ENCODE measurements at places on chromosomes 5 and 9.

DNA sequence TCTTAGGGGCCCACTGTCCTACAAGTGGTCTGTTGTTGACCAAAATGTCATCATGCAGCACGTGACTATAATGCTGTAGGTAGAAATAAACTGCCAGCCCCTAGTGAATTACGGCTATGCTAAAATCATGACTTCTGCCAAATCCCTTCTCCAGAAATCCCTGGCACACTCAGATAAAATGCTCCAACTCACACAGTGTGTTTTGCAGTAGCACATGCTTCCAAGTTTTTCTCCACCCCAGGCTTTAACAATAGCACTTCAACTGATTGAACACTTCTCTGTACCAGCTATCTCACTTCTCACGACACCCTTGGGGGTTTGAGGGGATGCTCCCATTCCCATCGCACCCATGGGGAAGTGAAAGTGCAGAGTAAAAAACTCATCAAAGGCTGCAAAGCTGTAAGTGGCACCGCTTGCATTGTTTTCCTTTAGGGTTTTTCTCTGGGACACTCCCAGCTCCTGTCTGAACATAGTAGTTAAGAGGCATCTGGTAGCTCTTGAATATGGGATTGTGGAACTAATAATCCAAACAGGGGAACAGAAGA is 151.0 kb upstream of the SLC24A2 start:
- DNase-seq: no peak

- no peak for DNase-seq
Observed at GRCh38 chr5:180334751-180335613, 18.2 kb downstream of the GFPT2 start.

DNA sequence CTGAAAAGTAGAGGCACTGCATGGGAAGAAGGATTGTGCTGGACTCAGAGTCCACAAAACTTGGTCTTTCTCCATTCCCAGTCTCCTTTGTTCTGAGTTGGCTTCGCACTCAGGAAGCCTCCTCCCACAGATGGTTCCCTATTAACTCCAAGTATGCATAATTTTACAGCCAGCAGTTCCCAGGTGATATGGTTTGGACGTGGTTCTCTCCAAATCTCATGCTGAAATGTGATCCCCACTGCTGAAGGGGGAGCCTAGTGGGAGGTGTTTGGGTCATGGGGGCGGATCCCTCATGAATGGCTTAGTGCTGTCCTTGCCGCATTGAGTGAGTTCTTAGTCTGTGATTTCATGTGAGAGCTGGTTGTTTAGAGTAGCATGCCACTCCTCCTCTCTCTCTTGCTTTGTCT is 86.6 kb downstream of the FEM1C start:
- DNase-seq: no peak

- no peak for DNase-seq
Observed at GRCh38 chr5:112480501-112480900, 61.4 kb upstream of the EPB41L4A start.

DNA sequence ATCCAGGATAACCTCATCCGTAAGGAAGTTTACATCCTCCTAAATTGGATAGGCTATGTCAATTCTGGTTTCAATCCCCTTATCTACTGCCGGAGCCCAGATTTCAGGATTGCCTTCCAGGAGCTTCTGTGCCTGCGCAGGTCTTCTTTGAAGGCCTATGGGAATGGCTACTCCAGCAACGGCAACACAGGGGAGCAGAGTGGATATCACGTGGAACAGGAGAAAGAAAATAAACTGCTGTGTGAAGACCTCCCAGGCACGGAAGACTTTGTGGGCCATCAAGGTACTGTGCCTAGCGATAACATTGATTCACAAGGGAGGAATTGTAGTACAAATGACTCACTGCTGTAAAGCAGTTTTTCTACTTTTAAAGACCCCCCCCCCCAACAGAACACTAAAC is 1.3 kb downstream of the ADRB2 start:
- DNase-seq: no peak

DNA sequence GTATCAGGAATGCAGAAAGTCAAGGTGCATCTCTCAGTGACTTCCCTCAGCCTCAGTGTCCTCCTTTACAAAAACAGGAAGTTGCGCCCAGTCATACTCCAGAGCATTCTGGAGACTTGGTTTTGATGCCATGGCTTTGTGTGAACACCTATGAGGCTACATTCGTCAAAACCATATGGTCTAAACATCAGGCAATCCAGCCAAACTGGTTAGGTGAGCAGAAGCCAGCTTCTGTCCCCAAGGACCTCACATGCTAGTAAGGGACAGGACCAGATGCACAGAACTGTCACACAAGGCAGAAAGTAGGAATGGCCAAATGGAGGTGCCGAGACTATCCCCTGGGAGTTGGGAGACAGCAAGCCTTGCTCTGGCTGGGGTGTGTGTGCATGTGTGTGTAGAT is 217.2 kb downstream of the MELK start:
- DNase-seq: no peak

DNA sequence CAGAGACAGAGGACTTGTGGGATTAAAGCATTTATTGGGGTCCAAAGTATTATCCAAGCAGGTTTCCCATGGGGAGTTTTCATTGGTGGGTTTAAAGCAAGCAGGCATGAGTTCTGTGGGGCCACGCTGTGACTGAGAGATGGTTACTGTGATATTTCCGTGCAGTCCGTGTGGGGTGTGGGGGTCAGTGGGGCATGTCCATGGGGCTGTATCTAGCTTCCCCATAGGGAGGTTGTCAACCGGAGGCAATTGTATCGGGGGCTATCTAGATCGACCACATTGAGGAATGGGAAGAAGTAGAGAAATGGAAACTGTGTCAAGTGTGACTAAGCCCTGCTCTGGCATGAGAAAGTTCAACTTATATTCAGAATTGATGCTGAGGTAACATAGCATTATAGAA is 7.1 kb upstream of the RPS23 start:
- no peak for DNase-seq
